ENCODE measurements at places on chromosomes 12 and 14.

GRCh38 chr12:78331753-78332152 is 501.1 kb downstream of the NAV3 start:
- DNase-seq = no peak

- DNase-seq = no peak
Measured at GRCh38 chr14:90281756-90282155, 25.4 kb downstream of the PSMC1 start.

GRCh38 chr14:104749111-104749649 is 3.8 kb upstream of the SIVA1 start:
- DNase-seq = no peak

DNA sequence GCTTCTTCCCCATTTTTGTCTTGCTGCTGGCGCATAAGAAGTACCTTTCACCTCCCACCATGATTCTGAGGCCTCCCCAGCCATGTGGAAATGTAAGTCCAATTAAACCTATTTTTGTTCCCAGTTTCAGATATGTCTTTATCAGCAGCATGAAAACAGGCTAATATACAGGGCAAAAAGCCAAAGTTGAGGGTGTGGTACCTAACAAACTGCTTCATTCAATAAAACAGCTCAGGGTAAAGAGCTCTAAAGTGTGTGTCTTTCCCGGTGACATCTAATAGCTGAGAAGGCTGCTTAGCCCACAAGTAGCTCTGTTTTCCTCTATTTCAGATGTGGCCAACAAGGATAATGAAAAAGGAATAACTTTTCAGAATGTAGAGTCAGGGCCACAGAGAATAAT is 76.7 kb upstream of the SLC8A3 start:
- no peak for DNase-seq

- DNase-seq = no peak
Measured at GRCh38 chr12:97323154-97323553, 139.4 kb upstream of the RMST start.

- no peak for DNase-seq
Measured at GRCh38 chr12:66716522-66716921, 37.6 kb upstream of the GRIP1 start.

GRCh38 chr14:68139431-68140075 is 320.0 kb downstream of the RAD51B start:
- DNase-seq = no peak

DNA sequence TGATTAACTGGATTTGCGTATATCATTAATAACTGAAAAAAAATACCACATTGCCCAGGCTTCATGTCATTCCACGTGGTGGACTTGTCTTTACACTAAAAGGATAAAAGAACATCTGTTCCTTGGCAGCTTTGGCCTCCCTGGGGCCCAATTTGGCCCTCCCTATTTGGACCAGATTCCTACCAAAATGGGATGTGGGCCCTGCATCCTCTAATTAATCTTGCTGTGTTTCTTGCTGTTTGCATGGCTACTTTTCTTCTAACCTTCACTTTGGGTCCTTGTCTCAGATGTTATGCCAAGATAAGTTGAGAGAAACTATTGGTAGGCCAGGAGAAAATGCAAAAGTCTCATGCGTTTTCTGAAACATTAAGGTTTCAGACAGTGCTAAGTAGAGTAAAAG is 57.5 kb downstream of the PTHLH start:
- DNase-seq = no peak

DNA sequence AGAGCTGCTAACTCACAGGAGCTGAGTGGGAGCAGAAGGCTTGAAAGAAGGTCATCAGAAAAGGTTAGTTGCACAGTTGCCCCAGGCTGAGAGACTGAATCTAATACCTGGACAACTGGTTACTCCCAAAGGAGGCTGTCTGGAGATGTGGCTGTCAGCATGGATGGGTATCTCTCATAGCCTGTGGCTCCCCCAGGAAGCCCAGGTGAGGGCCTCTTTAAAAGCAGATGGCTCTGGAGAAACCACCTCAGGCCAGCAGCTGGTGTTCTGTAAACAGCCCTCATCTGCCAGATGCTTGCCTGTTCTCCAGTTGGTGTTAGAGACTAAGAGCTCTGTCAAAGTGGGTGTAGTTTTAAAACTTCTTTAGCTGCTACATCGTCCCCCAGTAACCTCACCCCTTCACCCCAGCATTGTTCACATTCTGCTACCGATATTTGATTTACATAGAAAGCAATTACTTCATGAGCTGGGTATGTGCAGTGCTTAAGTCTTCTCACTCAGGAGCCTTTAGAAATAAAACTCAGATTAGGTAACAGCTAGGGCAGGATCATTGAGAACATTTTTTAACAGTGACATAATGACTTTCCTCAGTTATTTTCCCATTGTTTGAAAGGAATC is 25.8 kb downstream of the DACT1 start:
- no peak for DNase-seq

DNA sequence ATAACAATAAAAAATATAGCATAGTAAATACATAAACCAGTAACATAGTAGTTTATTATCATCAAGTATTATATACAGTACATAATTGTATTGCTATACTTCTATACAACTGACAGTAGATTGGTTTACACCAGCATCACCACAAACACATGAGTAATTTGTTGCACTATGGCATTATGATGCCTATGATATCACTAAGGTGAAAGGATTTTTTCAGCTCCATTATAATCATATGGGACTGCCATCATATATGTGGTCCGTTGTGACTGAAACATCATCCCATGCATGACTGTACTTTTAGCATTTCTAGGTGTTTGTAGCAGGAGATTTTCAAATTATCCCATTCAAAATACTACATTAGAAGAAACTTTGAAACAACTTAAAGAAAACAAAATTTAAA is 77.8 kb downstream of the IFT81 start:
- no peak for DNase-seq

DNA sequence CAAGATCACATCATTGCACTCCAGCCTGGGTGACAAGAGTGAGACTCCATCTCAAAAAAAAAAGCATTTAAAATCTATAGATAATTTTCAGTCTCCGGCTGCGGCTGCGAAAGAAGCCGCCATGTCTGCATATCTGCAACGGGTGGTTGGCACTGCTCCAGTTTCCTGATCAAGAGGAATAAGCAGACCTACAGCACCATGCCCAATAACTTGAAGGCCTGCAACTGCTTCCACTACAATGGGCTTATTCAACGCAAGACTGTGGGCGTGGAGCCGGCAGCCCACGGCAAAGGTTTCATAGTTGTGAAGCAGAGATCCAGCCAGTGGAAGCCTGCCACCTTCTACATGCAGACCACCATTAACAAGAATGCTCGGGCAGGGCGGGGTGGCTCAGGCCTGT is 30.6 kb upstream of the EID3 start:
- DNase-seq = no peak

- no peak for DNase-seq
Measured at GRCh38 chr12:39237004-39237403, 205.9 kb downstream of the KIF21A start.

GRCh38 chr14:103626146-103626850 is 2.7 kb upstream of the KLC1 start:
- peak; percentile 10 for DNase-seq

GRCh38 chr14:98955741-98956070 is 316.3 kb downstream of the BCL11B start:
- DNase-seq = no peak

GRCh38 chr12:121137512-121137911 is 4.8 kb downstream of the P2RX7 start:
- no peak for DNase-seq

GRCh38 chr12:72304751-72305150 is 32.6 kb downstream of the TRHDE start:
- DNase-seq = no peak

- no peak for DNase-seq
Measured at GRCh38 chr12:67539946-67540345, 108.6 kb upstream of the DYRK2 start.

DNA sequence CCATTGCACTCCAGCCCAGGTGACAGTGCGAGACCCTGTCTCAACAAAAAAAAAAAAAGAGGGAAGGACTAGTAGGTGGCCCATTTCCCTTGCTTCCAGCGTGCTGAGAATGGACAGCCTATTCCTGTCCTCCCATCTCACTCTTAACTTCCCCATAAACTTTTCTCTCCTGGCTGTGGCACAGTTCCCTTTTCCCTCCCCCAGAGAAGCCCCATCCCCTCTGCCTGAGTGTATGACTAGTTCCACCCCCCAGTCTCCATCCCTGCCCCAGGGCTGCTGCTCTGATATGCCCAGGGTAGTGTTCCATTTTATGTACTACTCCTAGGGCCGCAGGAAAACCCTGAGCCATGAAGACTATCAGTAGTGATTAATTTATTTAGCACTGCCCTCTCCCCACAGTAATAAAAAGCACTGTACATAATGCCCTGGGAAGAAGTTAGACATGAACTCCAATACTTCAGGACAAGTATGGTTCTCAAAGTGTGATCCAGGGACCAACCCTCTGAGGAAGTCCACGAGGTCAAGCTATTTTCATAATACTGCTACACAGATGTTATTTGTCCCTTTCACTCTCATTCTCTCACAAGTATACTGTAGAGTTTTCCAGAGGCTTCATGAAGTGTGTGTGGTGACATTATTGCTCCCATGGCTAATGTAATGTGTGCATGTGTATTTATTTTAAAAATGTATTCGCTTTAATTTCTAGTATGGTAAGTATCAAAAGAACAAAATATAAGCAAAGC is 11.5 kb upstream of the CHD4 start:
- no peak for DNase-seq

GRCh38 chr14:103512701-103513611 is 9.7 kb downstream of the CKB start:
- no peak for DNase-seq

GRCh38 chr14:106268013-106268727 is 741.8 kb downstream of the TMEM121 start:
- peak; percentile 88 for DNase-seq

DNA sequence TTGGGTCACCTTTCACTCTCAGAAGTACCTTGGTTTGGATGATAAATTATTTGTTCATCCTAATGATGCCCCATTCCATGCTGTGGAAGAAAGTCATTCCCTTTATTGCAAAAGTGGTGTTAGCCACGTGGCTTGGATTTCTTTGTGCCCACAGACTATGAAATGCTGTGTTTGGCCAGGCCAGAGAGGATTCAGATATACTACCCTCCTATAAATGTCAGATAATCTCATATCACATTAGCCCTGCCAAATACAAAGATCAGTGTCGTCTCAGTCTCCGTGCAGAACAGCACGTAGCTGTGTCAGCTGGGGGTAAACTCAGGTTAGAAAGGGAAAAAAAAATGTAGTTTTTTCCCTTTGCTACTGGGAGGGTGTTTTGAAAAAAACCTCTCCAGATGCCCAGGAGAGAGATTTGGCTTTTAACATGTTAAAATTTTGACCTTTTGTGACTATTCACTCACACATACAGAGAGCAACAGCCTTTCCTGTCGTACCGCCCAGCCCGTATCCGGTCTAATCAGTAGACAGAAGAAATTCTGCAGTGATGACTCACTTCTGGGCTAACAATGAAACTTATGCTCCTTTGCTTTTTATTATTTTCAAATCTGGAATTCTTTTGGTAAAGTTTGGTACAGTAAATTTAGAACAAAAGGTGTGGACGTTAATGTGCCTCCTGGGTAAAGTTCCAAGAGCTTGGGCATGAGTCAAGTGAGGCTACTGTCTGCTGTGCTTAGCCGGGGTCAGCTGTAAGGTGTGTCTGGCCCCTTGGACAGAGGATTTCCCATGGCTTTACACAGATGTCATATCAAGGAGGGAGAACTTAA is 8.5 kb upstream of the PTPRB start:
- DNase-seq = peak; percentile 9

DNA sequence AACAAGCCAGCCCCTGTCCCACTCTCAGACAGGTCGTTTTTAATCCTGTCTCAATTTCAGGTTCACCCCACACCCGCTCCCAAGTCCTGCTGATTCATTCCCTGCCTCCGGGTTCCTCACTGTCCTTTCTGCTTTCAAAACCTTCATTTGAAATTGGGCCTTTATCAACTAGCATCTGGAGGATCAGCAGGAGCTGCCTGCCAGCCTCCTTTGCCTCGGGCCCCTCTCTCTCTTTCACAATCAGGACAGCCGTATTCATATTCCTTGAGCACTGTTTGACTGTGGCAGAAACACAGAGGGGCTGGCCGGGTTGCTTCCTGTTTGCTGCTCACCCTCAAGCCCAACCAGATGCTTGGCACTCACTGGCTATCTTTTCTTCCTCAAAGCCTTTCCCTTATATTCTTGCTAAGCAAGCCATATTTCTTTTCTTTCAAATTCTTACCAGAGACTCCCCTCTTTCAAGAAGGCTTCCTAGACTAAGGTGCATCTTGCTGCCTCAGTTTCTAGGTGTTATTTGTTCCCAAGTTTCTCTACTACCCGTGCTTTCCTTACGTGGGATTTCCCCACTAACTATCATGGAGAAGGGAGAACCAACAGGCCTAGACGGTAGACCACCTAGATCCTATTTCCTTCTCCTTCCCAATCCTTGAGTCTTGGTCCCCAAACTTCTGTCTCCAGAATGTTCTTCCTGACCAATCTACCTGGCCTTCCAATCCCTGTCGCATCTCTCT is 3.0 kb downstream of the GALNT6 start:
- DNase-seq = no peak

GRCh38 chr12:76024942-76025600 is 6.5 kb downstream of the PHLDA1 start:
- DNase-seq = no peak

DNA sequence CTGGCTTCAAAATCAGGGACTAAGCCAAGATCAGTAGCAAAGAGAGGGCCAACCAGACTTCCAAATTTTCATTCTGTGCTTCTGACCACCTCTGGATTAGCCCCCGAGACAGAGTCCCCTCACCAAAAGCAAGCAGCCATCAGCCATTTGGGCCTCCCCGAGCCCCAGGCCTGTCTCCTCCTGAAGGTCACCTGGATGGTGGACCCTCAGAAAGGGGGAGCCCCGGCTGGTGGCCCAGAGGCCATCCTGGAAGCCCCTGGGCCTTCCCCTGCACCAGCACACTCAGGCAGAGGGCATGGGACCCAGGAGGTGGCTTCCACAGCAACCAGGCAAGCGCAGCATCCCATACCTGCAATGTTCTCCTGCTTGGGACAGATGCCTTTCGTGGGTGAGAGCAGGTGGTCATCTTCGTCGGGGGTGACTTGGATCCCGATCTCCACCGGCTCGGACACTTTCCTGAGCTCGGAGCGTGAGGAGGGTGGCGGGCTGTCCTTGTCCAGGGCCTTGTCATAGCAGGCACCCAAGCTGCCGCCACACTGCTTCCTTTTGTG is 14.8 kb downstream of the BCL11B start:
- DNase-seq = no peak

Measured in activated CD4-positive, alpha-beta T cell treated with anti-CD3 and anti-CD28 coated beads, Interleukin-2, amount 10 ng/mL, durations not matched to agents 7 days and 5 days (primary cell).